Stimulated activated CD8-positive, alpha-beta memory T cell treated with anti-CD3 and anti-CD28 coated beads, Interleukin-7, amount 100 ng/mL, for 1 hour (primary cell): ENCODE measurements at places on chromosomes 2 and 18.

- DNase-seq = no peak
Measured at GRCh38 chr2:241288324-241288888, 27.1 kb downstream of the HDLBP start.

DNA sequence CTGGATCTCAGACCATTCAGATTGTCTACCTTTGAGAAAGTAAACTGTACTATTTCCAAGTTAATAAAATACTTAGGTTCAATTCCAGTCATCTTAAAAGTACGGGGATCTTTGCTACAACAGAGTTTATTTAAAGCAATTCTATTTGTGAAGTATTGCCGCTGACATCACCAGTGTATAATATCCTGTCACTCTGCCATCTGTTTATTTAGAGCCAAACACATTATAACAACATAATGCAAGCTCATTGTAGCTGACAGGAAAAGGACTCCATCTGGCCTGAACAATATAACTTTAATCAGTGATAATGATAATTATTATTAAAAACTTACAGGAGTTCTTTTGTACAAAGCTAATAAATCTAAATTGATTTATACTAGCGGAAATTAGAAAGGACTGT is 786.8 kb downstream of the ERBB4 start:
- DNase-seq = no peak

GRCh38 chr2:23330214-23330613 is 54.8 kb upstream of the KLHL29 start:
- no peak for DNase-seq

GRCh38 chr2:61733563-61733962 is 120.3 kb downstream of the FAM161A start:
- DNase-seq = no peak

DNA sequence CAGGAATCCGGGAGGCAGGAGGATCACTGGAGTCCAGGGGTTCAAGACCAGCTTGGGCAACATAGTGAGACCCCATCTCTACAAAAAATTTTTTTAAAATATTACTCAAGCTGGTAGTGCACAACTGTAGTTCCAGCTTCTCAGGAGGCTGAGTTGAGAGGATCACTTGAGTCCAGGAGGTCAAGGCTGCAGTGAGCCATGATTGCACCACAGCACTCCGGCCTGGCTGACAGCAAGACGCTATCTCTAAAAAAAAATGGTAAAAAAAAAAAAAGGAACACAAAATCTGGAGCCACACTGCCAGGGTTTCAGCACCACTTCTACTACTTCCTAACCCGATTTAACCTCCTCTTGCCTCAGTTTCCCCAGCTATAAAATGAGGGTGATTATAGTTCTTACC is 57.0 kb downstream of the STEAP3 start:
- DNase-seq = no peak

DNA sequence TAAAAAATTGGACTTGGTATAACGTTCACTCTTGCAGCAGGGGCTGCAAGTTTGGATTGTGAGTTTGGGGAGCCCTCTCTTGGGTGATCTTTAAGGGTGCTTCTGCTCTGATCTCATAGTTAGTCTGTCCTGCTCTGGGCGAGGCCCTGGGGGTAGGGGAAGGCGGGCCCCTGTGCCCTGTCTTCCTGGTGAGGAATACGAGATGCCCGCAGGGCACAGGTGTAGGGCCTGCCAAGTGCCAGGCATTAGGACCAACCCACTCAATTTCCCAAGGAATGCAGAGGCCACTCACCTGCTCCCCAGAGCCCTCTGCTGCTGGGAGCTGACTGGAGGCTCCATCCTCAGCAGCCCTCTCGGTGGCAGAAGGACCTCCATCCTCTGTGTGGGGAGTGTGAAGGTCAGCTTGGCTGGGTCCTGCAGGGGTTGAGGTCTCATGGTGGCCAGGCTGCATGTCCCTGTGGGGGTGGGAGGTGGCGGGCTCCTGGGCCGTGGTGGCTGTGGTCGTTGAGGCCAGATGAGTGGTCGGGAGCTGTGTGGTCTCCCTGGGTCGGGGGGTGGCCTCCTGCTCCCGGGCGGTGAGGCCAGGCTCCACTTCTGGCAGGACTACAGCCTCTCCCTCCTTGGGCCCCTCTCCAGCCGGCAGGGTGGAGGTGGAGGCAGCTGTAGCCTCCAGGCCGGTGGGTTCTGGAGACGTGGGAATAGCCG is 21.3 kb downstream of the SDC1 start:
- DNase-seq = no peak

- DNase-seq = no peak
Measured at GRCh38 chr2:172342078-172342477, 85.3 kb upstream of the ITGA6 start.

- DNase-seq = no peak
Measured at GRCh38 chr2:8009010-8009597, 672.8 kb upstream of the ID2 start.

DNA sequence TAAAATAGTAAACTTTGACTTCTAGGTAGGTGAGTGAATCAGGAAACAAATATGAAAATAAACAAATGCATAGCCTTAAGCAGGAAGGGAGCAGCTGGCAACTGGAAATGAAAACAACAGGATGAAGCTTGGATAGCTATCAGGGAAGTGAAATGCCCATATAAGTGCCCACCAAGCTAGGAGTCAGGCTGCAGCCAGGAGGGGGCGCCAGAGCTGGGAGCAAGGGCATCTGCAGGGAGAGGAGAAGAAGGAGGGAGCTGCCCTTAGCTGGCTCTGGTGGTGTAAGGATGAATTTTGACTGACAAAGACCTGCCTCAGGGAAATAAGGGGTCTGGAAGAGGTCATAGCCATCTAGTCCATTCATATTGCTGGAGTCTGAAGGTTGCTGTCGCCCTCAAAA is 298.3 kb downstream of the TDRD15 start:
- DNase-seq = no peak

- DNase-seq = no peak
Measured at GRCh38 chr2:137957033-137957432, 7.2 kb upstream of the HNMT start.

DNA sequence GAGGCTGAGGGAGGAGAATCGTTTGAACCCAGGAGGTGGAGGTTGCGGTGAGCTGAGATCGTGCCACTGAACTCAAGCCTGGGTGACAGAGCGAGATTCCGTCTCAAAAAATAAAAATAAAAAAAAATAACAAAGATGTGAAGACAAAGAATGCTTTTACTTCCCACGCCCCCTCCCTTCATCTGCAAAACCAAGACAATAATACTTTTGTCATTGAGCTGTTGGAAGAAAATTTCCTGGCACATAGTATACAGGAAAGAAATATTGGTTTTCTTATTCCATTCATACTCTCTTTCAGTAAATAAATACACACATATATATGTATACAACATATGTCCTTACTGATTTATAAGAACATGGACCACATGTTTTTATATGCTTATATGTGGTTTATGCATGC is 12.2 kb downstream of the GREB1 start:
- DNase-seq = no peak

DNA sequence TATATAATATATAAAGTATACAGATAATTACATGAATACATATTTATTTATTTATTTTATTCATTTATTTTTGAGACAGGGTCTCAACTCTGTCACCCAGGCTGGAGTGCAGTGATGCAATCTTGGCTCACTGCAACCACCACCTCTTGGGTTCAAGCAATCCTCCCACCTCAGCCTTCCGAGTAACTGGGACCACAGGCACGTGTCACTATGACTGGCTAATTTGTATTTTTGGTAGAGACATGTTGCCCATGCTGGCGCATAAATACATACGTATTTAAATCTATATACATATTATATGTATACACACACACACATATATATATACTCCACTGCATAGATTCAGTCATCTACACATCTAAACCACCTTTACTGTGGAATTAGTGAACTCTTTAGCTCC is 20.6 kb upstream of the NDUFV2 start:
- DNase-seq = no peak

DNA sequence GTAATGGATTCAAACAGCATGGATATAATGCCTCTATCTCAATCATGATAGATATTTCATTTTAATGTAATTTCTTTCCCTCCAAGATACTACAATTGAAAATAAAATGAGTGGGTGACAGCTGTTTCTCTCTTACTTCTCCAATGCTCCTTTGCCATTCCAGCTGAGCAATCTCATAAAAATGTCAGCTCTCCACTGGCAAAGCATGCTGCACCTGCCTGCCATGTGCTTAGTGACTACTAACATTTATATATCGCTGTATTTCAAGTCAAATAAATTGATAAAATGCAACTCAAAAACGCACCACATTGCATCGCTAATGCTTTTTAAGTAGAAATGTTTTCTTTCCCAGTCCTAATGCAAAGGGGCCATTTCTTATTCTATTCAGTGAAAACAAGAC is 1093.9 kb downstream of the CBLN2 start:
- DNase-seq = no peak

GRCh38 chr2:26088038-26088643 is 54.3 kb downstream of the RAB10 start:
- no peak for DNase-seq

GRCh38 chr2:101331202-101331601 is 22.7 kb upstream of the RNF149 start:
- no peak for DNase-seq

DNA sequence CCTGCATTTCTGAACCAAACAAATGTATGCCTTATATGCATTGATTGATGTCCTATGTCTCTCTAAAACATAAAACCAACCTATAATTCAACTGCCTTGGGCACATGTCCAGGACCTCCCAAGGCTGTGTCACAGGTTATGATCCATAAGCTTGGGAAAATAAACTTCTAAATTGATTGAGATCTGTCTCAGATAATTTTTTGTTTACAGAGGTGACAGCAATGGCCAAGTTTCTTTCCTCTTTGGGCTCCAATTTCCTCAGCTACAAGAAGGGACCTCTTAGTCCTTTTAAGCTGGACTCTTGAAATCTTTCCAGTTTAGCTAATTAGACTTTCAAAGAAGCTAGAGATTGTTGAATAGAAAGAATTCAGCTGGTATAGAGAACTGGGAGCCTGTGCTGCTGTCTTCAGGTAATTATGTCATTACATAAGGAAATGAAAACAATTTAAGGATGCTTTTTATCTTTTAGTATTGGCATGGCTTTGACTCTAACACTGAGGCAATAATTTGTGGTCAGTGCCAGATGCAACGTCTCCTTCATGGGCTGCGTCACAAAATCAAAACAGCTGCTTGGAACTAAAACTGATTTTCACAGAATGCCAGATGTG is 412.1 kb upstream of the TRIB2 start:
- no peak for DNase-seq

DNA sequence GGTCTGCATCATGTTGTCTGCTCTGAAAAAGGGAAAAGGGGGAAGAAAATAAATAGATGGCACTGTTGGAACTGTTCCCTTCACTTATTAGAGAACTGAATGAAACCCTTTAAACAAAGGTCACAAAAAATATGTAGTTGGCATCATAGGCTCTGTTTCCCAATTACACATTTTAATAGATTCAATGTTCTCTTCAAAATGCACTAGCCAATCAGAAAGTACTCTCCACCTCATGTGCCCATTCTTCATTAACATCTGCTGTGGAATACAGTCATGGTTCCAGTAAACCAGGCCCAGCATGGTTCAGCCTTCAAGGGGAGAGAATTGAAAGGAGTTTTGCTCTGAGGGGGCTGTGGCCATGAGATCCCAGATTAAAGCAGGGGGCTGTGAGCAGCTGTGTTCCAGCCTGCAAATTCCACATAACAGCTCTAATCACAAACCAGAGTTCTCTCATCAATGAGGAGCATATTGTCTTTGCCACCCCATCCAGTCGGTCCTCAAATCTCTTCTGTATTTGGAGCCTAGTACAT is 165.9 kb upstream of the CREB1 start:
- DNase-seq = no peak

DNA sequence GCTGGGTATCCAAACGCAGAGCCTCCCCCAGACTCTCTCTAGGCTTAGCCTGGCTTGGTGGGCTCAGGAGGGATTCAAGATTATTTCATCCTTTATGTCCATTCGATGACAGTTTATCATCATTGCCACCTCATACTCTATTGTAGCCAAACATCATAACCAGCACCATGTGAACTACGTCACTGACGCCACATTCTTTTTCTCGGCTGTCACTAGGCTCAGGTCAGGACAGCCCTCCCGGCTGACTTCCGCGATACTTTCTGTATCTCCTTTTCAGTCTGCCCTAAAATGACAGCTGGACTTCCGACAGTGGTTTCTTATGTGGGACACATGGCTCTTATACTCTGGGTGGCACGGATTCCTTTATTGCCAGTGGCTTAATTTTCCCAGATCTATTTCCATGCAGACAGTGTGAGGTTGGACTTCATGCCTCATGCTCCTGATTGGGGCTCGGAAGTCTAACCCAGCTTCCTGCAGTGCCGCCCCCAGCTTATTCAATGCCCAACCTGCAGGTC is 39.8 kb upstream of the SMIM21 start:
- DNase-seq = no peak

DNA sequence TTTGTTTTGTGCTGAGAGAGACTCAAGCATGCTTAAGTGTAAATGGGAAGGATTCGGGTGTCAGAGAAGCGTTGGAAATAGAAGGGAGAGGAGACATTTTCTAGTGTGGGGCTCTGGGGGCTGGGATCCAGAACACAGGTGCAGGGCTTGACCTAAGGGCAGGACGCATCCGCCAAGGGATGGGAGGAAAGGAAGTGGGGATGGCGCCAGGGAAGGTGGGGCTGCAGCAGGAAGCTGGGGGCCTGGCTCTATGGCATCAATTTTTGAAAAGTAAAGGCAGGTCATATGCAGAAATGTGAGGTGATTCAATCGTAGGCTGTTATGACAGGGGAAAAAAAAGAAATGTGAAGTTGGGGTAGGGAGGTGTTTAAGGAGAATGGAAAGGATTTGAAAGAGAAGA is 143.2 kb upstream of the SERTAD2 start:
- DNase-seq = no peak

DNA sequence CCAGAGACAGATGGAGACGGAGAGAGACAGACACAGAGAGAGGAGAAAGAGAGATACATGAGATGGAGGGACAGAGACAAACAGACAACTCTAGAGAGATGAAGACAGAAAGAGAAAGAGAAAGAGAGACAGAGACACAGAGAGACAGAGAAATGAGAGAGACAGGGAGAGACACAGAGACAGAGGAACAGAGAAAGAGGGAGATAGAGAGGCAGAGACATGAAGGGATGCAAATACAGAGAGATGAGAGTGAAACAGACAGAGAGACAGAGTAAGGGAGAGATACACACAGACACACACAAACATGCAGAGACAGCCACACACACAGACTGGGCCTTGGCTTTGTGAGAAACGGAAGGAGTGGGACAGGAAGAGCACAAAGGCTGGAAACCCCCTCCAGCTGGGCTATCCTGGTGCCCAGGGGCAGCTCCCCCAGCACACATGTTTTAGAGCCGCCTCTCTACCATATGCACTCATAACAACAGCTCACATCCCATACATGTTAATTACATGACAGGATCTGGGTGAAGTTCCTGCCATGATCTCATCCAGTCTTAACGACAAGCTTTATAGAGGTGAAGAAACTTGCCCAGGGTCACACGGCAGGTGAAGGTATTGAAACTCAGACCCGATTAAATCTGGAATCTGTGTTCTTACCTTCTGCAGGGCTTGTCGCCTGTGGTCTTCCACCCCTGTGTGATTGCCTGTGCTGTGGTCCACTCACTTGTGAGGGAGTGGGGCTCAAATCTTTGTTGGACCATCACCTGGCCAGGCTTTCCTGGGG is 32.4 kb downstream of the IL18R1 start:
- no peak for DNase-seq

GRCh38 chr2:111160758-111161157 is 40.0 kb downstream of the BCL2L11 start:
- no peak for DNase-seq

- DNase-seq = no peak
Measured at GRCh38 chr18:72871091-72871490, 3.3 kb upstream of the NETO1 start.

- no peak for DNase-seq
Measured at GRCh38 chr2:47815764-47816163, 32.8 kb downstream of the MSH6 start.

- no peak for DNase-seq
Measured at GRCh38 chr2:231644426-231644825, 51.8 kb downstream of the TEX44 start.
